GM23248 (cell line): ENCODE measurements at places on chromosomes 1 and 21. TPM values are rescaled to one million over a fixed set of nuclear protein-coding genes. Genes with fewer than 3 reads are reported as not detected.
A peak's percentile ranks its signal among the peaks of the same experiment; 100 is the strongest.

DNA sequence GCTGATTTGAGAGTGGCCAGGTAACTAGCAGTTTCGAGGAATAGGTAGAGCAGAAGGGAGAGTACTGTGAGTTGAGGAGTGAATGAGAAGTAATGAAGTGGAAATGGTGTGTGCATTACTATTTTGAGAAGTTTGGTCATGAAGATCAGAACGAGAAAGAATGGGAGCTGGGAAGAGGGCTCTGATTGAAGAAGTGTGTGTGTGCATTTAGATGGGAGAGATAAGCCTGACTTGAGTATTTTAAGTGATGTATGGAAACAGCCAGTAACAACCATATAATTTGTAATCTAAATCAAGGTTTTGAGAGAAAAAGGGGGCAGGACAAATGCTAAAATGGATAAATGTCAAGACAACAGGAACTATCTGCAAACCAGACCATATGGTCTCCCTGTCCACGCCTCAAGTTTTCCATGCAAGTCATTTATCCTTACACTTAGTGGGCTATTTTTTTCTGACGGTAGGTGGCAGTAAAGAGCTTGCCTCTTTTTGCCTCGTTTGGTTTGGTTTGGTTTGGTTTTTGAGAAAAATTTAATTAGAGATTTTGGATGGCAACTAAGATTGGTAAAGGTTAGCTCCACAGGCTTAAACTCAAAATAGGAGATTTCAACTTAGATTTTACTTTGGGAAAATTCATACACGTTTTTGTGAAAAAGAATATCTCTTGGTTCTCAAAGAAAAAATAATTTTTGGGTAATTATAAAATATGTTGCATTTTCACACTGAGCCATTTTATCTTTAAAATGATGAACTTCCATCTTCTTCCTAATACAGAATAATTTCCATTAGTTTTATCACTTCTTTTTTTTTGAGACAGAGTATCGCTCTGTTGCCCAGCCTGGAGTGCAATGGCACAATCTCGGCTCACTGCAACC lies 9.5 kb upstream of the B3GALNT2 start:
- H3K4me3 ChIP-seq = no peak overlapping the region
- DNase-seq = peak; percentile 74
- no peak overlapping the region for H3K27ac ChIP-seq
- H3K36me3 ChIP-seq = no peaks in the 10 kb centered on the region
- H3K27me3 ChIP-seq = no peaks in the 10 kb centered on the region

GRCh38 chr1:6090288-6090687 lies 44.6 kb downstream of the KCNAB2 start:
- H3K36me3 ChIP-seq = no peaks in the 10 kb centered on the region
- H3K27ac ChIP-seq = no peak overlapping the region
- no peaks in the 10 kb centered on the region for H3K4me1 ChIP-seq
- no peaks in the 10 kb centered on the region for H3K27me3 ChIP-seq
- DNase-seq = no peak

The HAO2 gene
- not detected in 2 replicates for total RNA-seq

GRCh38 chr1:82185084-82185483 lies 384.4 kb downstream of the ADGRL2 start:
- H3K27me3 ChIP-seq = no peaks in the 10 kb centered on the region
- no peak for DNase-seq
- H3K4me3 ChIP-seq = no peak overlapping the region
- H3K4me1 ChIP-seq = no peaks in the 10 kb centered on the region

DNA sequence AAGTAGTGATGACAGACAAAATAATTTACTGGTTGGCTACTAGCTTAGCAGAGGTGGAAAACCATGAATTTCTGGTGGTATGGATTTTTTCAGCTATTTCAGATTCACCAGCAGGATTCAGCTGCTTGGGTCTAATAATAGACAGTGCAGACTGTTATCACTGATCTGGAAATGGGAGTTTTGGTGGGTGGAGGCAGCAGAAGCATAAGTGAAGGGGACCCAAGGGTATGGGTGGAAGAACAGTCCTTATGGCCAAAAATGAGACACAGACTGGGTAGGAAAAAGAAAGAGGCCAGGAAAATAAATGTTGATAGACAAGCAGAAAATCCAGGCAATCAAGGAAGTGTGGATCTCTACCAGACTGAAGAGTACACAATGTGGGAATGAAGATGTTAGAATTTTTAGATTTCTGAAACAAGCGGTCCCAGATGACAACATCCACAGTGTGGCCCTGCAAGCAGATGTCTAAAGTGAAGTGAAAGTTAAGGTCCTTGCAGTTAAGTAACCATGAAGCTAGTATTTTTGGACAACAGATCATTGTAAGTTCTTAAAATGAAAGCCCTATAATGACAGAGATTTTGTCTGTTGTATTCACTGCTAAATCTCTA lies 24.7 kb downstream of the LYST start:
- no peaks in the 10 kb centered on the region for H3K27me3 ChIP-seq
- no peaks in the 10 kb centered on the region for H3K4me1 ChIP-seq
- DNase-seq = no peak
- no peaks in the 10 kb centered on the region for H3K36me3 ChIP-seq
- H3K27ac ChIP-seq = no peak overlapping the region
- no peak overlapping the region for H3K4me3 ChIP-seq

The HRNR gene
- not detected in 2 replicates for total RNA-seq

DNA sequence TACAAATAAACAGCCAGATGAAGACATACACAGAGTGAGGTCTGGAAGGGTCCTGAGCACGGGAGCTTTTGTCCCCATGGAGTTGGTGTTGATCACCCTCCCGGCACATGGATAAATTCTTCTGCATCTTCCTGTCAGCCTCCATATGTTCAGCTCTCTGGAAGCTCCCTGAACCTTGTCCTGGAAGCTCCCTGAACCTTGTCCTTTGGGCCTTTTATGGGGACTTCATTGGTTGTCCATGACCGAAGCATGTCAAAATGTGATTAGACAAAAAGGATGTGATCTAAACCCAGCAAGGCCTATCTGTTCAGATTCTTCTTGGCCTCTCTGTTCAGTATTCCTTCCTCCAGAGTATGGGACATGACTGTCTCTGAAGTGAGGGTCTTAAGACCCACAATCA lies 25.4 kb upstream of the RNF11 start:
- H3K27me3 ChIP-seq = no peaks in the 10 kb centered on the region
- no peak overlapping the region for H3K27ac ChIP-seq
- H3K4me3 ChIP-seq = no peak overlapping the region
- no peak for DNase-seq
- H3K4me1 ChIP-seq = peaks cover 18% of the 10 kb centered on the region

GRCh38 chr1:7842517-7842916 lies 10.3 kb downstream of the UTS2 start:
- H3K4me3 ChIP-seq = no peak overlapping the region
- H3K27me3 ChIP-seq = no peaks in the 10 kb centered on the region
- H3K27ac ChIP-seq = no peak overlapping the region
- H3K4me1 ChIP-seq = peaks cover 5% of the 10 kb centered on the region; the same call in 1 of the 2 replicates
- H3K36me3 ChIP-seq = peaks cover 21% of the 10 kb centered on the region

DNA sequence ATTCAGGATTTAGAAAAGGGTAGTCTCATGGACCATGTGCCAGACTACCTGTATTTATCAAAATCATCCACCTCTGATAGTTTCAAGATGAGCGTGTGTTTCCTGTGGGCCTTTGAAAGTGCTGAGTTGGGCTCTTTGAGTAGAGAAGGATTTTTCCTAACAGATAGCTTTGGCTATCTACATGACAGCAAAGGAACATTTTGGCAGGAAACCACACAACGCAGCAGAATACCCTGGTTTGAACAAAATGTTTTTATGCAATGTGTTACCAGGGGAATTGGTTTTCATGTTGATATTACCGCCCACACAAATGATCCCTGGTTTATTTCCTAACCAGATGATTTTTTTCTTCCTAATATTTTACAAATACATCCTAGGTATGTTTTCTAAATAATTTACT lies 431.4 kb downstream of the NEGR1 start:
- H3K27me3 ChIP-seq = no peaks in the 10 kb centered on the region
- H3K4me3 ChIP-seq = no peak overlapping the region
- peak; percentile 25 for DNase-seq
- H3K36me3 ChIP-seq = no peaks in the 10 kb centered on the region

The TFF3 gene
- not detected in 2 replicates for total RNA-seq

DNA sequence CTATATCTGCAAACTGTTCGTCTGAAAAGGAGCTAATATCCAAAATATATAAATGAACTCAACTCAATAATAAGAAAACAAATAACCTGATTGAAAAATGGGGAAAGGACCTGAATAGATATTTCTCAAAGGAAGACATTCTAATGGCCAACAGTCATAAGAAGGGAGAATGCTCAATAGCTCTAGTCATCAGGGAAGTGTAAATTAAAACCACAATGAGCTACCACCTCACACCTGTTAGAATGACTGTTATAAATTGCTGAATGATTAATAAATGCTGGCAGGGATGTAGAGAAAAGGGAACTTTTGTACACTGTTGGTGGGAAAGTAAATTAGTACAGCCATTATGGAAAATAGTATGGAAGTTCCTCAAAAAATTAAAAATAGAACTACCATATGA lies 21.2 kb upstream of the C1orf115 start:
- no peaks in the 10 kb centered on the region for H3K36me3 ChIP-seq
- 0 out of 2 replicates have a peak, but pooled peaks cover 4% of the 10 kb centered on the region for H3K27me3 ChIP-seq
- DNase-seq = no peak
- H3K4me1 ChIP-seq = no peaks in the 10 kb centered on the region

DNA sequence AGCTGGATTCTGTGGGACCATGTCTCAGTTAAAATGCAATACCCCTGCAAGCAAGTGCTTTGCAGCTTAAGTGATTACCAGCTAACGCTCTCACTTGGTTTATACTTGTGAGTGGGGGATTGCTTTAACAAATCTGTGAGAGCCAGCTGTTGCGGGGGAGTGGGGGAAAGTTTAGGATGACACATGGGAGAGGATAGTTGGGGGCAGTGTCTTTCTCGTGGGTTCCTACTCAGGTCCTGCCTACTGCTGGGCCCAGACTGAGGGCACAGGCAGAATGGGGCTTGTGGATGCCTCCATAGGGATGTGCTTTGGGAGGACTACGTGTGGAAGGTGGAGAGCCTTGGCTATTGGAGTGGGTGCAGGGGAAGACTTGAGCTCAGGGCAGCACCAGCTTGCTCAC lies 60.1 kb downstream of the ELK4 start:
- H3K4me3 ChIP-seq = no peak overlapping the region
- no peaks in the 10 kb centered on the region for H3K36me3 ChIP-seq
- H3K27ac ChIP-seq = no peak overlapping the region
- DNase-seq = no peak
- H3K27me3 ChIP-seq = peaks cover 86% of the 10 kb centered on the region

GRCh38 chr1:54743416-54744226 lies 20.7 kb downstream of the PARS2 start:
- H3K27ac ChIP-seq = no peak overlapping the region
- H3K4me3 ChIP-seq = no peak overlapping the region
- no peaks in the 10 kb centered on the region for H3K27me3 ChIP-seq
- no peak for DNase-seq
- H3K4me1 ChIP-seq = no peaks in the 10 kb centered on the region

The LCE1A gene
- not detected in 2 replicates for total RNA-seq

The CRYZL1 gene
- total RNA-seq = 13.6 and 18.3 TPM in 2 replicates

GRCh38 chr1:228226141-228226874 lies 18.5 kb downstream of the OBSCN start:
- no peaks in the 10 kb centered on the region for H3K27me3 ChIP-seq
- H3K4me1 ChIP-seq = peaks cover 21% of the 10 kb centered on the region
- H3K4me3 ChIP-seq = no peak overlapping the region
- no peak for DNase-seq
- H3K36me3 ChIP-seq = no peaks in the 10 kb centered on the region

DNA sequence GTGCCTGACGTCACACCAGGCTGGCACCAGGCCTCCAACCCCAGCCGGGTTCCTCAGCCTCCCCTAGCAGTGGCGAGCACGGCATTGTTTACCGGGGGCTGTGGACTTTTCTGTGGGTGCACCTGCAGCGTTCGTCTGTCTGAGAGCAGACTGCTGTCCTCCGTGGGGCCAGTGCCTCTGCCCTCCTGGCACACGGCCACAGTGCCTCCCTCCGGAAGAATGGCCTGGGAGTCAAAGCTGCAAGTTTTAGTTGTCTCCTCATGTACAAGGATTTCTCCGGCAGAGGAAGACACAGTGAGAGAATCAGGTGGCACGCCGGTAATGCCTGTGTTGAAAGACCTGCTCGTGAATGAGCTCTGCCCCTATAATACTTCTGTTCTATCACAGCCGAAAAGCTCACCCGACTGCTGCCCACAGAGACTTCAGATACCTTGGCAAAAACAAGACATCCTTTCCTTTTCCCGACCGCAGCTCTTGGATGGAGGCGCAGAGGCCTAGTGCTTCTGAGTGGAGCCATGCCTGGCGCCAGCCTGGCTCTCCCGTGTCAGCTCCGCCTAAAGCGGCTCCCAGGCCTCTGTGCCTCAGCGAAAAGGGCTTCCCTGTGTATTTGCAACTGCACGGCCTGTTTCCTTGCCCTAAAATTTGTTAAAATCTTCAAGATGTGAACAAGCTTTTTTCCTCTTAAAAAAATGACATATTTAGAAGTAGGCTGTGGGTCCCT lies 71.4 kb downstream of the AGPAT3 start:
- peak; percentile 61 for DNase-seq
- H3K4me1 ChIP-seq = no peaks in the 10 kb centered on the region
- no peaks in the 10 kb centered on the region for H3K36me3 ChIP-seq

The OR2T12 gene
- total RNA-seq = not detected in 2 replicates

GRCh38 chr1:29471487-29472313 lies 235.4 kb downstream of the PTPRU start:
- H3K4me1 ChIP-seq = no peaks in the 10 kb centered on the region
- H3K4me3 ChIP-seq = no peak overlapping the region
- no peaks in the 10 kb centered on the region for H3K36me3 ChIP-seq
- H3K27me3 ChIP-seq = peaks cover 15% of the 10 kb centered on the region; the same call in 1 of the 2 replicates
- DNase-seq = no peak
